Stimulated activated naive CD8-positive, alpha-beta T cell treated with anti-CD3 and anti-CD28 coated beads, Interleukin-15, Interleukin-2, amounts not matched to agents 100 U/mL and 50 U/mL, for 24 hours (primary cell): ENCODE measurements at places on chromosomes 6 and 20.

DNA sequence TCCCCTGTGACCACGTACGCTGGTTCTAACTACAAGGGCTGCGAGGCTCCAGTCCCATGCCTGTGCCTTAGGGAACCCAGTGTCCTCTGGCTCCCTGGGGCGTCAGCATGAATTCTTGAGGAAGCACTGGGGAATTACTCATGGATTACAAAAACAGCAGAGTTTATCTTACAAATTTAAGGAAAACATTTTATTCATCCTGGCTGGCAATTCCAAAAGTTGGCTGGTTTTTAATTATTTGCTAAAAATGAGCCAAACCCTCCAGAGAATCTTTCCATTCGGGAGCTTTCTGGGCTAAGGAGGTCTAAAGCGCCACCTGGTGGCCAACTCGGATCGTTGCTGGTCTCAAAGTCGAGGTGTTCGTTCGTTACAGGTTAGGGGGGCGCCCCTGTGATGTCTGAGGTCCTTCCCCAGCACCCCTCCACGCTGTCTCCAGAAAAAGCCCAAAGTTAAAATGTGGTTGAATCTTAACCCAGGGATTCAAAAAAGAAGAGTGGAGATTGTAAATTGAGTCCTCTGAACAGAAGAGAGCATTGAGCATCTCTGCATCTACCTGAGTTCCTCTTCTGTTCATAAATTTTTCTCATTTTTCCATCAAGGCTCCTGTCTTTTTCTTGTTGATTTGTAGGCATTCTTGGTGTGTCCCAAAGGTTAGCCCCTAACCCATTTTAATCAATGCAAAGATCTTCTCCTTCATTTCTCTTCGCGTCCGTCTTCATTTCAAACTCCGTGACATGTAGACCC lies 99.4 kb downstream of the BFSP1 start:
- DNase-seq = peak; percentile 61

DNA sequence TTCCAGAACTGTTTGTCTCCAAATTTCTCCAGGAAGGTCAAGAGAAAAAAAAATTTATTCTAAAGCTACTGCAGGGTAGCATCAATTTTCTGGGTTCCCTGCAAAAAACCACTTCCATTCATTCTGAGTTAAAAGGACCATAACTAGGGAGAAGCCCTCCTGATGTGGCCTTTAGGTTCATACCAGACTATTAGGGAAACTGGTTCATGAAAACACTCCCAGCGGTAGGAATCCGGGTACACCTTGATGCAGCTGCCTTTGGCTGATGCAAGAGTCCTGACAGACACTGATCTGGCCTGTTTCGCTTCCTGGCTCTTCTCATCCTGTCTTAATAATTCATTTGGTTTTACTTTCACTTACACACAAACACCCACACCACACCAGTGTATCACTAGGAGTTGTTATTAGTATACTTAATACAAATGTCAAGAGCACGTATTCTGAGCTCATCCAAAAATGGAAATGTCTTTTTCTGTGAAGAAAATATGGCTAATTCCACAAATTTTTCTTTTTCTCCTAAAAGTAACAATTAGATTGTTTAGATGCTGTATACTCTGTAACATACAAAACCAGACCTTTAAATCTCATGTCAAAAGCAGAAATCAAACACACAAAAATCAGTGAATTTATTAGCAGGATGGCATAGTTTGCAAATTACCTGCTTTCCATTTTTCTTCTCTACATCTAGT lies 38.4 kb upstream of the ARHGAP18 start:
- peak; percentile 61 for DNase-seq

- DNase-seq = no peak
Observed at GRCh38 chr20:52787962-52788361, 184.2 kb upstream of the TSHZ2 start.

DNA sequence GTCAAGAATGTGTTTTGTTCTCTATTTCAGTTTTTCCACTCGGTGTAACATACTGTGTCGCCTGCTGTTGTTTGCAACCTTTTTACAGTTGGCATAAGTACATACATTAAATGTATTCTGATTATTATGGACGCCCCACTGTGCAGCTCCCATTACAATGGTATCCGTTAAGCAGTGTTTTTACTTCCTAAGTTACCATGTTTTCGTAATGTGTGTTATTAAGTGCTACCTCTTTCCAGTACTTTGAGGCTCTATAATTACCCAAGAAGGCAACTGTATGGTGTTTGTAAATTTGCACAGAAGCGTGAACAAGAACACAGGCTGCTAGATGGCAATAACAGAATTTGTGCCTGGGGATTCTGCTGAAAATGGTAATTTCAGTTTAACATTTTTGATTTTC lies 568.0 kb upstream of the MARCKS start:
- no peak for DNase-seq

GRCh38 chr6:75870389-75870788 lies 121.3 kb downstream of the MYO6 start:
- no peak for DNase-seq

DNA sequence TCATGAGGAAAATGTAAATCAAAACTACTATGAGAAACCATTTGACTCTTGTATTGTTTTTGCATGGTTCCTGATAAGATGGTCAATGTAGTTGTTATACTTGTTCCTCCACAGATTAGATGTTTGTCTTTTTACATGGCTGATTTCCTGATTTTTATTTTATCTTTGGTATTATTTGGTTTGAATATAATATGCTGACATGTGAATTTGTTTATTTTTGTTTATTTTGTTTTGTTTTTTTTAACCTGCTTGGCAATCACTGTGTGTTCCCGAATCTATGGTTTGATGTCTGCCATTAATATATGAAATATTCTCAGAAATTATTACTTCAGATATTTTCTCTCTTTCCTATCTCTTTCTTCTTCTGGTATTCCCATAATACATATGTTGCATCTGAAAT lies 899.5 kb upstream of the ADGRB3 start:
- no peak for DNase-seq

DNA sequence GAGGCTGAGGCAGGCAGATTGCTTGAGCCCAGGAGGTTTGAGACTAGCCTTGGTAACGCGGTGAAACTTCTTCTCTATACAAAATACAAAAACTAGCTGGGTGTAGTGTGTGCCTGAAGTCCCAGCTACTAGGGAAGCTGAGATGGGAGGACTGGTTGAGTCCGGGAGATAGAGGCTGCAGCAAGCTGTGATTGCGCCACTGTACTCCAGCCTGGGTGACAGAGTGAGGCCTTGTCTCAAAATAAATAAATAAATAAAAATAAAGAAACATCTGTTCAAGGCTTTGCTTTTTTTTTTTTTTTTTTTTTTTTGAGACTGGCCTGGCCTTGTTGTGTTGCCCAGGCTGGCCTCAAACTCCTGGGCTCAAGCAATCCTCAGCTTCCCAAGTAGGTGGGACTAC lies 23.7 kb upstream of the SLC23A2 start:
- no peak for DNase-seq

DNA sequence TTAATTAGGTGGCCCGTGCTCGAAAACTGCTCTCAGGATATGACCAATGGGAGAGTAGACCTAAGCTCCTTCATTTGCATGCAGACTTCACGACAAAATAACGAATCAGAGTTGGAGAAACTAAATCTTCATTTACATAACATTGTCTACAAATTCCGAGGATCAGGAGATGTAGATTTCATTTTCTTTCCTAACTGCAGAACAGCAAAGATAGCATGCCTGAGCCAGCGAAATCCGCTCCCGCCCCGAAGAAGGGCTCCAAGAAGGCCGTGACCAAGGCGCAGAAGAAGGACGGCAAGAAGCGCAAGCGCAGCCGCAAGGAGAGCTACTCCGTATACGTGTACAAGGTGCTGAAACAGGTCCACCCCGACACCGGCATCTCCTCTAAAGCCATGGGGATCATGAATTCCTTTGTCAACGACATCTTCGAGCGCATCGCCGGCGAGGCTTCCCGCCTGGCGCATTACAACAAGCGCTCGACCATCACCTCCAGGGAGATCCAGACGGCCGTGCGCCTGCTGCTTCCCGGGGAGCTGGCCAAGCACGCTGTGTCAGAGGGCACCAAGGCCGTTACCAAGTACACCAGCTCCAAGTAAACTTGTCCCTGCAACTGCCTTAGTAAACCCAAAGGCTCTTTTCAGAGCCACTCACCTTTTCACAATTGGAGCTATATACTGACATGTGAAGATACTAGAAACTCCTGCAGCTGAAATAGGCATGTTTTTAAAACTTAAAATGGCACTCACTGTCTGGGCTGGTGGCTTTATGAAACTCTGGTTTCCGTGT lies 96.5 kb downstream of the HFE start:
- DNase-seq = peak; percentile 68

DNA sequence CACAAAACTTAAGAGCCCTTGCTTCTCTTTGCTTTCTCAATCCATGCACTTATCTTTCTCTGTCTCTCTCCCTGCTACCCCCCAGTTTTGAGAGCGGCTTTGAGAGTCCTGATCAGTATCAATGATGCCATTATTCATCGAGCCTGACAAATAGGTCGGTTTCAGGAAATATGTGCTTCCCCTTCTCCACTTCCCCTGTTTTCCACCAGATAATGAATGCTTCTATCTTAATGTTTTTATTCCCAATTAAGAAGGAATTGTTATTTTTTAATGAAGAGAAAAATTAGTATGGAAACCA lies 117.7 kb downstream of the KIF13A start:
- no peak for DNase-seq

- no peak for DNase-seq
Observed at GRCh38 chr6:4687989-4688947, 87.9 kb upstream of the CDYL start.

DNA sequence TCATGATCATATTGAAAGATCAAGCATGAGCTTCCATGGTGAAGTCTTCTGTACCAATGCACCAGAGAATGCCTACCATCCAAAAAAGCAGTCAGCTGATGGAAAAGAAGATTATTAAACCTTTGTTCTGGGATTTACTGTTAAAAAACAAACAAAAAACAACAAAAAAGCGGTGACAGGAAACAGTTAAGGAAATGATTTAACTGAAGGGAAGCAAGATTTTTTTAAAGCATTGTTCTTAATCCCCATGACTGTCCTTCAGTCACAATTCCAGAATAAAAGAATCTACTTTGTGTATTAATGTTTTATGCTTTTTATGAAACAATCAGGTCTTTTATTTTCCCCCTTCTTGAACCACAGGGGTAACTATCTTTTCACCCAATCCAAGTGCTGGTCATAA lies 23.9 kb downstream of the FAM162B start:
- no peak for DNase-seq

DNA sequence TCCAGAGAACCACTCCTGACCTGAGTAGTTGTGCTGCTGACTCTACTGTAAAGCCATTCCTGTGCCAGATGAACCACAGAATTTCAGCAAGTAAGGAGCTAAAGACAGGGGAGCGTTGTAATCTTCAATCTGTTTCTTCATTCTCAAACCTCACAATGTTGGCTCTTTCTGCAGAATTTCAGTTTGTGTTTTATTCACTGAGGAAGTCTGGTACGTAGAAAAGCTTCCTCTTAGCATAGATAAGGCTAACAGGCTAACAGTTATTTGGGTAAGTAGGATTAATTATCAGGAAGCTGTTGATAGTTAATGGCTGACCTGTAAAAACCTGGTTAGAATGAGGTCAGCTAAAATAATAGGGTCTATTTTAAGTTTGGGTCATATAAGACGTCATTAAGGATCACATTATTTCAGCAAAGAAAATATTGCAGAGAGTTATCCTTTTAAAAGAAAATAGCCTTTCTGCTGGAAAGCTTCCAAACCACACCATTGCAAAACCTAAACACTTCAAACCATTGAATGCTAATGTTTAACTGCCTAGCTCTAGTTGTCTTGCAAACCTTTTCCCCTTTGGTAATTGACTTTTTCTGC lies 14.1 kb upstream of the TENT5A start:
- DNase-seq = no peak

DNA sequence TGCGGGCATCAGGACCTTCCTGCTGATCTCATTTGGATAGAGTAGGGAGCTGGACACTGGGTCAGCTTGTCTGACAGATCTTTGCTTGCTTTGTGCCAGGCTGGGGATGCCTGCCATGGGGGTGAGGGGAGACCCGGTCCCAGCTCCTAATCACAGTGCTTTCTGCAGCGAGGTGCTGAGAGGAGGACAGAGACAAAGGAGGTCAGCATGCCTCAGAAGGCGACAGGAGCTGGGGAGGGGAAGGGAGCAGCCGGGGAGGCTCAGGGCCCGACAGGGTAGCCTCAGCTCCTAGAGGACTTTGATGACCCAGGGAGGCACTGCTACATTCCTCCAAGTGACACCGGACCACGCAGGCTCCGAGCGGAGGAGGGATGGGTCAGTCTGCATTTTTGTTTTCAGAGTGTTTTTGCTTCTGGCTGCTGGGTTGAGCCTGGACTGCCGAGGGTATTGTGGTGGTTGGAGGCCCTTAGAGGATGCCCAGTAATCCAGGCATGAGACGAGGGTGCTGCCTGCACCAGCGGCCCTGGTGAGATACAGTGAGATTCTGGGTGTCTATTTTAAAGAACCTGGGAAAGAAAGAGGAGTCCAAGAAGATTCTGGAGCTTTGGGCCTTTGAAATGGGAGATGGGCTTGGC lies 7.8 kb downstream of the RBM38 start:
- no peak for DNase-seq

- DNase-seq = no peak
Observed at GRCh38 chr6:48184648-48185047, 73.7 kb upstream of the PTCHD4 start.
